ENCODE measurements at places on chromosomes 13 and 19.

GRCh38 chr19:50633359-50633758 lies 6.3 kb downstream of the SYT3 start:
- DNase-seq = no peak

GRCh38 chr19:31112158-31112557 lies 237.1 kb downstream of the TSHZ3 start:
- DNase-seq = no peak

- DNase-seq = no peak
Measured at GRCh38 chr13:89082623-89083022, 1411.5 kb downstream of the SLITRK5 start.

- no peak for DNase-seq
Measured at GRCh38 chr13:53144826-53145225, 116.2 kb downstream of the OLFM4 start.

DNA sequence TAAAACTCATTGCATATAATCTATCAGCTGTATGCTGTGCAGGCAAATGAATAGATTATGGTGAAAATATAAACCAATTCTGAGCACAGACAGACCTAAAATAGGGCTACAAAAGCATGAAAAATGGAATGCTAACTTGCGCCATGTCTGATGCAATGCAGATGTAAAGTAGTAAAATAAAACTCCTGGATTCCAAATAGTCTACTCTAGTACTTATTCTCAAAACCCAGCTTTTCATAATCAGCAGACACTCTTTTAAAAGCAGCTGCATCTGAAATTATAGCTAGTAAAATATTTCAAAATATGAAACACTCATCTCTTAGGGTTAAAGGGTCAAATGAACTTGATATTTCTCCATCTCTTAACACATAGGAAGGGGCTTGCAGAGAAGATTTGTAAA lies 4.7 kb upstream of the POMP start:
- no peak for DNase-seq

DNA sequence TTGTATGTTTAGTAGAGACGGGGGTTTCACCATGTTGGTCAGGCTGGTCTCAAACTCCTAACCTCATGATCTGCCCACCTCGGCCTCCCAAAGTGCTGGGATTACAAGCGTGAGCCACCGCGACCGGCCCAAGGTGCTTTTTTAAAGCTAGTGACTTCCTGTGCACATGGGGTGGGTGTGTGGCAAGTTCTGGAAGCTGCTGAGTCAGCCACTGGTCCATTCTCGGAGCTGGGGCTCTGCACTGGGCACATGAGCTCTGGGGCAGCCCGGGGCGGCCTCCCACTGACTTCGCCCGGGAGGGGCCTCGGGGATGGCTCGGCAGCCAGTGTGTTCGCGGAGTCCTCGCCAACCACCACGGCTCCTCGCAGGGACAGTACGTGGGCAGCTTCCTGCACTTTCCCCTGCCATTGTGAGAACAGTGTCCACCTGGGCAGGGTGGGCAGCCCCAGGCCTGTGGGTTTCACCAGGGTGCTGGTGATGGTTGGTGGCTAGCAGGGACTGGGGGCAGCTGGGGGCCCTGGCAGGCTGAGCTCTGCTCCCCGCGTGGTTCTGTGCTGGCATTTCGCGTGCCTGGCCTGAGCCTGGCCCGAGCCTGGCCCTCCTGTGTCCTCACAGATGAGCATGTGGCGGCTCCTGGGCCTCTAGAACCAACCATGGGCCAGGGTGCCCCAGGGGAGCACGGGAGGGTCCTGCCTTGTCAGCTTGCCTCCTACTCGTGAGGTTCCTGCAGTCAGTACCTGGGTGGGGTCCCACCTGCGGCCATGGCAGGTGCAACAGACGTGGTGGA lies 12.2 kb downstream of the CBARP start:
- DNase-seq = no peak

DNA sequence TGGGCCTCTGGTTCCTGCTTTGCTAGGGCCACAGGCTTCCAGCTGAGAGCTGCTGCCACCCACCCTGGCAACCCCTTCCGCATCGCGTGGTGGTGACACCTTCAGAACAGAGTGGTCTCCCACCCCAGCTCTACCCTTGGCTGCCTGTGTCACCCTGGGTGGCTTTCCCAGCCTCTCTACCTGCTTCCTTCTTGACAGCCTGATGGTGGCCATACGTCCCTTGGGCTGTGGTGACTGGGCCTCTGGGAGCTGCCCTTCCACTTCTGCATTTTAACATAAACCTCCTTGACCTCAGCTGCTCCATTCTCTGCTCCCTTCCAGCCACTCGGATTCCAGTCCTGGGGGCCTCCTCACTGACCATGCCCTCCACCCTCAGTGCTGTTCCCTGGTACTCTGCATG lies 17.0 kb downstream of the PAK4 start:
- no peak for DNase-seq

GRCh38 chr19:23311551-23311950 lies 61.4 kb upstream of the ZNF724 start:
- no peak for DNase-seq

GRCh38 chr19:52748336-52748950 lies 13.6 kb upstream of the ZNF611 start:
- no peak for DNase-seq

- DNase-seq = peak; percentile 32
Measured at GRCh38 chr13:108212886-108213285, 2.5 kb downstream of the LIG4 start.

GRCh38 chr13:54029226-54029625 lies 1000.6 kb downstream of the OLFM4 start:
- peak; percentile 28 for DNase-seq

GRCh38 chr13:106987427-106987785 lies 419.5 kb upstream of the ARGLU1 start:
- DNase-seq = no peak

- no peak for DNase-seq
Measured at GRCh38 chr13:95121516-95121915, 179.7 kb downstream of the ABCC4 start.

DNA sequence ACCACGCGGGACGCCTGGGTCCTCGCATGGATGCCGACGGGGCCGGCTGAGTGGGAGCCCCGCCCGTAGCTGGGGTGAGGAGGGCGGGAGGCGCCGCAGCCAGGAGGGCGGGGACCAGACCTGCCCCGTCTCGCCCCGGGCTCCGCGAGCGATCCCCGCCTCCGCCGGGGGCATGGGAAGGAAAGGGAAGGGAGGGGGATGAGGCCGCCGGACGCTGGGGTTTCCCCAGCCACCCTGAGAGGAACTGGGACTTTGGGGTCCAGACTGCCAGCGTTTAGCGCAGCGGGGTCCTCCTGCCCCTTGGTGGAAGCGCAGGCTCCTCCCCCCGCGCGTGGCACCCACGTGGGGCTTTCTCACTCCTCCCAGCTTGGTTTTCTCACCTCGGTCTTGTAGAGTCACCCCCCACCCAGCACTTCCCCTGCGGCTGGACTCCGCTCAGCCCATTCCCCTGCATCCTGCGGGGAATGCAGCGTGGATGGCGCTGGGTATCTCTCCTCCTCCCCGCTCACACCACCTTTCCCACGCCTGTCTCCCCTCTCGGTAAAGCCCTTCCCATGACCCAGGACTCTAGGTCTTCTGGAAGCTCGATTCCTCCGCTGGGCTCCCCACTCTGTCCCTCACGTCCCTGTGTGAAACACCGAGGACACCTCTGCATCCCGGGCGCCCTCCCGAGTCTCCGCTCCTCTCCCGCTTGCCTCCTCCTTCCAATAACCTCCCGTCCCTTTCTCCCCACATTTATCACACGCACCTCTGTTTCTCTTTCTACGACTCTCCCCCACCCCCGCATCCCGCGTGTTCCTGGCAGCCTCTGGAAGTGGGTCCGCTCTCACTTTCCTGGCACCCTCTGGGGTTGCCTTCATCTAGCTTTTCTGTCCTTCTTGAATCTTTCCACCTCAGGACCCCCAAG lies 2.1 kb downstream of the TGFB1 start:
- peak; percentile 90 for DNase-seq

GRCh38 chr13:60095300-60095699 lies 68.4 kb downstream of the DIAPH3 start:
- DNase-seq = no peak

GRCh38 chr19:21233691-21234090 lies 91.9 kb downstream of the ZNF431 start:
- DNase-seq = no peak

DNA sequence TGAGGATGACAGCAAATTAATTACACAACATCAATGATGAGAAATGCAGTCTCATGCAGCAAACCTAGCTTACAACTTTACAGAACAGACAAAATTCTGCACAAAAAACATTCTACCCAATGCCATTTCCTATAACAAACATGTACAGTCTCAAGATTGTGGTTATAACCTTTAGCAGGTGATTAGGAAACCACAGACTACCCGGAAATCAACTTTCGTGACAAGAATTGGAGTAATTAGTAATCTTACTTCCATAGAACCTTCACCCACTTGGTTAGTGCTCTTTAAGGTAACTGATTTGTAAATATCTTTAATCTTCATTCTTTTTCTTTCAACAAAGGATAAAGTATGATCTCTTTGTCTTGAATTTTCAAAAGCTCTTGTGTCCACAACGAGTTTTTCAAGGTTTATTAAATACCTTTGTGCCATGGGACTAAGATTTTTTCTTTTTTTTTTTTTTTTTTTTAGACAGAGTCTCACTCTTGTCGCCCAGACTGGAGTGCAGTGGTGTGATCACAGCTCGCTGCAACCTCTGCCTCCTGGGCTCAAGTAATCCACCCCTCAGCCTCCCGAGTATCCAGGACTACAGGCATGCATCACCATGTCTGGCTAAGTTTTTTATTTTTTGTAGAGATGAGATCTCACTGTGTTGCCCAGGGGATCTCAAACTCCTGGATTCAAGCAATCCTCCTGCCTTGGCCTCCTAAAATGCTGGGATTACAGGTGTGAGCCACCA lies 78.8 kb downstream of the MAP4K1 start:
- no peak for DNase-seq

DNA sequence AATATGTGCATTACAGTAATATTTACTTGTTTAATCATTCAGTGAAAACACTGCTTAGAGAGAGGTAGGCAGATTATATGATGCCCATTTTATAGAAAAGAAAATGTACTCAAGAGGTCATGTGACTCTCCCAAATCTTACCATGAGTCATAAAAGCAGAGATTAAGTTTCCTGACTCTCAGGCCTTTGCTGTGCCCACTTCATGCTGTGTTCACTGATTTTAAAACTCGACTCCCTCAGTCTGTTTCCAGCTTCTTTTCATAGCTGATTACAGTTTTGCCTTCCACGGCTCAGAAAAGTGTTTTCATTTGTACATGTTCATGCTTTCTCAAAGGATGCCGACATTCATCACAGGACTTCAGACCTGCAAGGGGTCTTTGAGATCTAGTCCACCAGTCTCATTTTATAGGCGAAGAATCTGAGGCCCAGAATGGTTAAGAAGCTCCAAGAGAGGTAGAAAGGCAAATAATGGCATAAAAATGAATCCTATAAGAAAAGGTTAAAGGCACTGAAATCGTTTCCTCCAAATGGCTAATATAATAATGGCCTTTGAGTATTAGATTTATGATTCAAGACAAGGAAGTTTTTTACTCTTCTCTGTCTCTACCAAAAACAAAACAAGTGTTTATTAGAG lies 9.0 kb upstream of the IPO5 start:
- DNase-seq = no peak

DNA sequence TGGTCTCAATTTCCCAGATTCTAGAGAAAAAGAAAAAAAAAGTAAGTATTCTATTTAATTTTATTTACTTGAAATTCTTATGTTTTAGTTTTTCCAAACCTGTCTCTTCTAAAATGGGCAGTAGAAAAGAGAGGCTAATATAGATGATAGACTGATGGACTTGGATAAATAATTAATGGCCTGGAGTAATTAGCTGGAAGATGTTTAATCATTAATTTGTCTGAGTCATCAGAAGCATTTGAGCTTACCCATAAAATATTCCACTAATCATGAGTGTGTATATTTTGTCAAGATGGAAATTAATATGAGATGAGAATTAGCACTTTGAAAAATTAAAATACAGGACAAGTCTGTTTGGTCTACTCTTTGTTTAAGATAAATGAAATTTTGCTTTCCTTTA lies 212.1 kb upstream of the MIR17HG start:
- DNase-seq = no peak

DNA sequence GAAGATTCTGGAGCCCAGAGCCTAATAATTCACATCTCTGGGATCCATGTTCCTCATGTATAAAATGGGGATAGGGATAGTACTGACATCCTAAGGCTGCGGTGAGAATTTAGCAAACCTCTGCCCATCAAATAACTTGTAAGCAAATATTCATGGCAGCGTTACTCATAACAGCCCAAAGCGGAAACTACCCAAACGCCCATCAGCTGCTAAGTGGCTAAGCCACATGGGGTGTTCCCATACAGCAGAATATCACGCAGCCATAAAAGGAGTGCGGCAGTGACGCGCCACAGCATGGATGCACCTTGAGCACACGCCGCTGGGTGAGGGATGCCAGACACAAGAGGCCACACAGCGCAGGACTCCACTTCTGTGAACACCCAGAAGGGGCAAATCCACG lies 19.7 kb downstream of the VRK3 start:
- DNase-seq = no peak

DNA sequence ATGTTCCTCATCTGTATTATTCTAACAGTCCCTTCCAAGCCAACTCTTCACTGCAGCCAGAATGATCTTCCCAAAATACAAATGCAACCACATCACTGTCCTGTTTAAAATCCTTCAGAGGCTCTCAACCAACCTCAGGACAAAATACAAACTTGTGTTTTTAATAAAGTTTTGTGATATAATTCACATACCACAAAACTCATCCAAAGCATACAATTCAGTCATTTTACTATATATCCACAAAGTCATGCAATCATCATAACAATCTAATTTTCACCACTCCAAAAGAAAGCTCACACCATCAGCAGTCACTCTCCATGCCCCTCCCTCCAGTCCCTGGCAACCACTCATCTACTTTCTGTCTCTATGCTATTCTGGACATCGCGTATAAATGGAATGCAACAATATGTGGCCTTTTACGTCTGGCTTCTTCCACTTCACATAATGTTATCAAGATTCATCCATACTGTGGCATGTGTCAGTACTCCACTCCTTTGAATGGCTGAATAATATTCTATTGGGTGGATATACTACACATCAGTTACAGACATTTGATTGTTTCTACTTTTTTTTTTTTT lies 81.7 kb upstream of the DOCK9 start:
- no peak for DNase-seq

GRCh38 chr19:46586294-46586693 lies 14.8 kb upstream of the CALM3 start:
- DNase-seq = no peak

DNA sequence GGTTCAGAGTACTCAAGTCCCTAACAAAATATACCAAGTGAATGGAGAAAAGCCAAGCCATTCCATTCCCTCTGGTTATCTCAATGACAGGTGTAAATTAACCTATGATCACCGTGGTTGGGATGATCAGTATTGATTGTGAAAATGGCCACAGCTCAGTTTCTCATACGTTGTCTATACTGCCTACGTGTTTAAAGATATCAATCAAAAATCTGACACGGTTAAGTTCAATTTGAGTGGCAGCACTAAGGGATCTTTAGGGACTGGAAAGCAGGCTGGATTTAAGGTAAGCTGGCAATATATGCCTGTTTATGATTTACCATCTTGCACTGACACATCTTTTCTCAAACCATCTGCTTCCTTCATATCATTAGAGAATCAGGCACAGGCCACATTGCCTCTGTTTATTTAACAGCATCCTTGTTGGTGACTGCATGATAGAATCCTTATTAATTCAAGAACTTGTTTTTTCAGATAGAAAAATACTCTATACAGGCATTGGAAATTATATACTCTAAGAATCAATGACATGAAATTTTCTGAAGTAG lies 907.9 kb downstream of the PCDH9 start:
- DNase-seq = no peak

- DNase-seq = no peak
Measured at GRCh38 chr19:12785431-12786031, 5.8 kb upstream of the JUNB start.

Measured in GM20000 (cell line).